ENCODE measurements at places on chromosomes 4 and X.
A peak's percentile ranks its signal among the peaks of the same experiment; 100 is the strongest.

- peak; percentile 92 for DNase-seq
Observed at GRCh38 chr4:74624351-74625151, 169.8 kb downstream of the BTC start.

DNA sequence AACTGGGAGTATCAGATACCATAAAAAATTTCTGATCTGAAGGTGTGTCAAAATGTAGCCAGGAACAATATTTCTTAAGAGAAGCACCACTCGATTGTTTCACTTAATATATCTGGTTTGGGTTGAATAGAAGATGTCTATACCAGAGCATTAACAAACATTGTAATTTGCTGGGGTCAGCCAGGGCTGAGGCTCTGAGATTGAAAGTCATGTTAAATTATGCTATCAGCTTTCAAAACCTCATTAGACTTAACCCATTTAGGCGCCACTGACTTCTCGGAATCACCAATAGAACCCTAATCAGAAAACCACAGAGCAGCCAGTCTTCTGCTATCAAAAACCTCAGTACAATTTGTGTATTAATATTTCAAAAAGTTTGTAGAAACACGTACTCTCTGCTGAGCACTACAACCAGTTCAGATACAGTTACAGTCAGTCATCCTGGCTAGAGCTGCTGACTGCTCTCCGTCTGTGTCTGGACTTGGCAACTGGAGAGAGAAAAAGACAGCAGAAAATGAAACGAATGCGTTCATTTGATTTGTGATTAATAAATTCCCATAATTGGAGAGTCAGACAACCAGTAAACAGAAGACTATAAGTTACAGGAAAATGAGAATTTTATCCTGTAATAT lies 848.6 kb upstream of the PABPC4L start:
- no peak for DNase-seq

DNA sequence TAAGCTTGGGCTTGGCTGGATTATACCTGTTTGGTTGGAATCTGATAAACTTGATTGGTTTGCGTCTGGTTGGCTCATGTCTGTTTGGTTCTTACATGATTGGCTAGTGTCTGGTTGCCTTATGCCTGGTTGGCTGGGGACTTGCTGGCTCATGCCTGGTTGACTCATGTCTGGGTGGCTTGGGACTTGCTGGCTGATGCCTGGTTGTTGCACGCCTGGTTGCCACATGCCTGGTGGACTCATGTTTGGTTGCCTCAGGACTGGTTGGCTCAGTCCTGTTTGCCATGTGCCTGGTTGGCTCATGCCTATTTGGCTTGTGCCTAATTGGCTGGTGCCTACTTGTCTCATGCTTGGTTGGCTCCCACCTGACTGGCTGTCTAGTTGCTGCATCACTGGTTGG lies 104.5 kb downstream of the APOOL start:
- DNase-seq, result no peak

GRCh38 chr4:11418610-11419009 lies 10.1 kb downstream of the HS3ST1 start:
- DNase-seq, result no peak

DNA sequence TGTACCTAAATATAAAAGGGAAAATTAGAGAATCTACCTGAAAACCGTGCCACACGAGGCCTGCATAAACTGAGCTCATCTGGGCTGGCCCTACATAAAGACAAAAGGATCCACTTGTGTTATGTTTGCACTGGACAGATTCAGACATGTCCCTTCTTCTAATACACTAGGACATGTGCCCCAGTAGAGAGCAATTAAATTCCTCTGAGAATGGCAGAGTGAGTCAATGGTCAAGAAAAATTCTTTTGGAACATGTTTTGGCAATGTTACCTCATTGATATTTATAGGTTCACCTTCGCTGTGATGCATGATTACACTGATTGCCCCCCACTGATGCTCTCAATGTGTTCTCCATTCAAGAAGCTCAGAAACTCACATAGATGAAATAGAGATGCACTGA lies 95.2 kb downstream of the MANBA start:
- DNase-seq, result no peak

GRCh38 chrX:30283456-30284200 lies 25.6 kb downstream of the NR0B1 start:
- DNase-seq, result peak; percentile 87

- peak; percentile 72 for DNase-seq
Observed at GRCh38 chr4:107913283-107913899, 18.0 kb upstream of the CYP2U1 start.

DNA sequence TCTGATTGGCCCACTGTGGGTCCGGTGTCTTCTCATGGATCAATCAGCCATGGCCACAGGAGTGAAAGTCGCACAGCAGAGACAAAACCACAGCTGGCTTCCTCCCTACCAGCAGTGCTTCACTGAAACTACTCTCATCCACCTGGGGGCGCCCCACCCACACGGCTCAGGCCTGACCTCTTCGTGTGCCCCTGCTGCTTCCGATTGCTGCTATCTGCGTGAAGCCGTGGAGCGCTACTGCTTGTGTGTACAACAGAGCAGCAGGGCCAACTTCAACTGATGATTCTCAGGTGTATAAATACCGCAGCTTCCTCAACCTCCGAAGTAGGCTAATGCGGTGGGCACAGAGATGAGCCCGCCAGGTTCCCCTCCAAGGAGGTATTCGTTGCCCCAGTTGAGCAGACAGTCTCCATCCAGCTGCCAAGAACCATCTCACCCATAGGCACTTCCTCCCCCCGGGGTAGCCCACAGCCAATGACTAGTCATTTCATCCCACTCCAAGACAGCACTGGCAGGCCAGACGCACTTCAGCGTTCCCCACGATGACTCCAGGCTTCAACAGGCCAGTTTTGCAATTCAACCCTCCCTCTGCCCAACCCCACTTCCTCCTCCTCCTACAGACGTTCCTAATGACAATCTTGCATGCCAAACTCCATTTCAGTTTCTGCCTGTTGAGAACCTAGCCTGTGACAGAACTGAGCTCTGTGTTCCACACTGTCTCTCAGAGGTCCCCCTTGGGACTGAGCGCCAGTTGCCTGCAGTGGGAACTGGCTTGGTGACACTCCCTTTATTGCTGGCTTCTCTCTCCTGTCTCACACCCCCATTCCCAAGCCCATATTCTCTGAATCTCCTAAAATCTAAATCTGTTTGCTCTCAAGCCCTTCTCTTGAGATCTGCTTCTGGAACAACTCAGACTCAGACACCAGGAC lies 41.3 kb upstream of the ATP6AP2 start:
- DNase-seq, result peak; percentile 60

- DNase-seq, result no peak
Observed at GRCh38 chrX:10327651-10328050, 170.9 kb downstream of the CLCN4 start.

GRCh38 chr4:128658214-128658631 lies 151.3 kb upstream of the JADE1 start:
- peak; percentile 88 for DNase-seq

DNA sequence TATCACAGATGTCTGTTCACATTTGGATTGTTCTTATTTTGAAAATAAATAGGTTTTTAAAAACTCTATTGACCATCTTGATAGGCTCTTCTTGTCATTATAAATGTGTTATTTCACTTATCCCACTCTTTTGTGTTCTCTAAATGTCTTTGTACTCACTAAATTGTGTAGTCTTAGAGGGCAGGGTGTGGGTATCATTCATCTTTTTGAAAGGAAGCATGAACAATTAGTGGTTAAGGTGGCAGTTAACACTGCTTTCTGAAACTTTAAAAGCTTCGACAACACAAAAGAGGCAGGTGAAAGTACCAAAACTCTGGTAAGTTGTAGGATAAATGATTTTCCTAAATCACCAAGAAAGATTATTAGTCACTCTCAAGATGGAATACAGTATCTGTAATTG lies 83.2 kb downstream of the IL15 start:
- no peak for DNase-seq

DNA sequence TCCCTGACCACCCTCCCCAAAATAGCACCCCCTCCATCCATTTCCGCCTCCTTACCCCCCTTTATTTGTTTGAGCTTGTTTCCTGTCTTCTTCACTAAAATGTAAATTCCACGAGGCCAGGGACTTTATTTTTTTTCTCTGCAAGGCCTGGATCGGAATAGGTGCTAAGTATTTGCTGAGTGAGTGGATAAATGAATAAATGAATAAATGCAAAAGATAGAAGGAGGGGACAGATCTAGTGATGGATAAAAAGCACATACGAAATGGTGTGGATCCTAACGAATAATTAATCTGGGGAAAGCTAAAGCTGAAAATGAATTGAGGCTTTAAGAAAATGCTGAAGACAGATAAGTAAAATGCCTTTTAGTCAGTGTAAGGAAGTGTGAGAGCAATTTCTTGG lies 12.2 kb downstream of the CETN2 start:
- no peak for DNase-seq

GRCh38 chr4:73426666-73427065 lies 9.4 kb upstream of the AFP start:
- no peak for DNase-seq

- no peak for DNase-seq
Observed at GRCh38 chrX:140525448-140525847, 20.6 kb upstream of the SOX3 start.

GRCh38 chr4:17583941-17584340 lies 6.9 kb downstream of the LAP3 start:
- DNase-seq, result no peak

DNA sequence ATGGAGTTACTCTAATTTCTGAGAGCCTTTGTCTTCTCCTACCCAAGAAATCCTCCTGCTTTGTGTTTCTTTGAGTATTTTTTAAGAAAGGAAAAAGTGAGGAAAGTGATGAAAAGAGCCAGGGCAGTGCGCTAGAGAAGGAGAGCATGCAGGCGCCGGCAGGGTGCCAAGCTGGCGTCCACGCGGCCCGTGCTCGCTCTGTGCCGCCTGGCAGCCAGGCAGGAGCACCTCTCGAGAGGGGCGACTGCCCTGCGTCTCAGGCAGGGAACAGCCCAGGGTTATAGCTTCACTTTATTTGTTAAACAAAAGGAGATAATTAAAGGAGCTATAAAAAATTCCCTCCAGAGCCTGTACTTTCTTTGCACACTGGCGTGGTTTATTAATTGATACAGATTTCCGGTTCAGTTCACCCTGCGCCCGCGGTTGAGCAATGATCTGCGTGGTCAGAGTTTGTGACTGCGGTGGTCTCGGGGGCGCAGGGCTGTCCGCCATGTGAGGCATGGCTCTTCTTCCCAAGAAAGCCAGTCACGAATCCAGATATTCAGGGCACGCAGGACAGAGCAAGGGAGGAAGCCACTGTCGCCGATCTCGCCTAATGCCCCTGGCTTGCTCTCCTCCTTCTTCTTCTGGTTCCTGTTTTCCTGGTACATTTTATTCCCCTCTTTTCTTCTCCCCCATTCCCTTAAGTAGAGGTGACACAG lies 110.8 kb upstream of the PAQR3 start:
- peak; percentile 24 for DNase-seq

DNA sequence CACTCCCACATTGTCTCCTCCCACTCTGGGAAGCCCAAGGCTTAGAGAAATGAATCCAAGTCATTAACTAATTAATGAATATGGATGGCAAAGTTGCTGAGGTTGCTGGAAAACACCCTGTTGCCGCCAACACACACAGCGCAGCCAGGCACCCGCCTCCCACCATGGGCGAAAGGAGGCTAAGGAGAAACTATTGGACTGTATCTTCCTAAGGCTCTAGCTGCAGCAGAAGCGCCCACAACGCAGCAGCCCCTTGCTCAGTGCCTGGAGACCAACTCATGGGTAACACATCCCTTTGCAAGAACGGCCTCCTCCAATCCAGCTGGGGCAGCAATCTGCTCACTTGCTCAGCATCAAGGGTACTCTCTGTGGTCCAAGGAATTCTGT lies 34.2 kb downstream of the TSC22D3 start:
- DNase-seq, result no peak

GRCh38 chrX:132704769-132705168 lies 215.9 kb upstream of the MBNL3 start:
- DNase-seq, result no peak

GRCh38 chrX:119755981-119756533 lies 2.3 kb upstream of the SOWAHD start:
- DNase-seq, result peak; percentile 6

DNA sequence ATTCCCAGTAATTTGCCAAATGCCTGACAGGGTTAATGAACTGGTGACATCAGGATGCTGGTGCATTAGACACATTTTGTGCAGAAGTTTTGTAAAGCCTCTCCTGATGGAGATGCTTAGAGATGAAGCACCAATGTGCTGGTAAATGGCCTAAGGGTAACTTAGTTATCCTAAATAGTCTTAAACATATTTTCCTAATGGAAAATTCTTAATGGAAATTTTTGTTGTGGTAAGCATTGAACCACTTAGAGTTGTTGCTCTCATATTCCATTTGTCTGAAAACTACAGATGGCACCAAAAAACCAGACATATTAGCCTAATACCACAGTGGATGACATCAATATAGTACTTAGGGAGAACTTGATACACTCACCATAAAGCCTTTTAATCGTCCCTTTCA lies 154.5 kb upstream of the ANK2 start:
- no peak for DNase-seq

DNA sequence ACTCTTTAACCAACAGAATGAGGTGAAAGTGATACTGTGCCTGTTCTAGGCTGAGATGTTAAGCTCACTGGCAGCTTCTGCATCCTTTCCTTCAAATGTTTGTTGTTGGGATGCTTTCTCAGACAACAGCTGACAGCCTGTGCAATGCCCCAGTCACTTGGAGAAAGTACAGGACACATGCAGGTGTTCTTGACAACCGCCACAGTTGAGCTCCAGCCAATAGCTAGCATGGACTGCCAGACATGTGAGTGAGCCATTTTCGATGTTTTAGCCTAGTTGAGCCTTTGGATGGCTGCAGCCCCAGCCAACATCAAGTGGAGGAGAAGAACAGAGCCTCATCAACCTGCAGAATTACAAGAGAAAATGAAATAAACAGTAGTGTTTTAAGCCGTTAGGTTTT lies 94.1 kb upstream of the PPP3CA start:
- DNase-seq, result no peak

DNA sequence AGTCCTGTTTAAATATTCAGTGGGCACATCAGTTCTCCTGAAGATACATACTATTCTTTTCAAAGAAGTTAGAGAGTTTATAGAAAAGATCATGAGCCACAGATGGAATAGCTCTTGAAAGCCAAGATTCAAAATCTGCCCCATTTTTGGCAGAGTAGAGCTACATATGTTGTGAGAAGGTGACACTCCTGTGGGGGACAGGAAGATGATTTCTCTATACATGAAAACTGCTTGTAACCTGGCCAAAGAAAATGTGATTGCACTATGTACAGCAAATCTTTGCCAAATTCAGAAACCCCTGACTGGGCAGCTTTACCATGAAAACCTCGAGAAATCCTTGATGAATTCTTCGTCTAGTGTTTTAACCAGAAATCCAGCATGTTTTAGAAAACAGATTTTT lies 44.9 kb downstream of the GPM6A start:
- DNase-seq, result no peak

All from fibroblast of gingiva (primary cell).